ENCODE measurements at places on chromosomes 7 and 10.

DNA sequence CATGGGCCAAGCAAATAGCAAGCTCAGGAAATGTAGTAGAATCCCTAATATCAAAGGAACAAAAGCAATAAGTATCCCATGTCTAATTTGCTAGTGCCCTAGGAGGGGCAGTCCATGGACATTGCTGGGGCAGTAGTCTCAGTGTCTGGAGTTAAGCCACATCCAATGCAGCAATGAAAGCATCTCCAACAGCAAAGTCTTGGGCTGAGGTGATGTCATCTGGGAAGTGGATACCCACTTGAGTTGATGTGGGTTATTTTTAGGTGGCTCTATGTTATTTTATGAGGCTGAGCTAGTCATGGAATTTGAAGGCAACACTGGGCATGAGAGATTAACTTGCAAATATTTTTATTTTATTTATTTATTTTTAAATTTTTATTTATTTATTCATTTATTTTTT is 540.0 kb downstream of the ETV1 start:
- no peak for DNase-seq

- no peak for DNase-seq
Measured at GRCh38 chr10:31103112-31103511, 71.4 kb upstream of the ZNF438 start.

- no peak for DNase-seq
Measured at GRCh38 chr10:70430493-70431445, 10.7 kb downstream of the NODAL start.

DNA sequence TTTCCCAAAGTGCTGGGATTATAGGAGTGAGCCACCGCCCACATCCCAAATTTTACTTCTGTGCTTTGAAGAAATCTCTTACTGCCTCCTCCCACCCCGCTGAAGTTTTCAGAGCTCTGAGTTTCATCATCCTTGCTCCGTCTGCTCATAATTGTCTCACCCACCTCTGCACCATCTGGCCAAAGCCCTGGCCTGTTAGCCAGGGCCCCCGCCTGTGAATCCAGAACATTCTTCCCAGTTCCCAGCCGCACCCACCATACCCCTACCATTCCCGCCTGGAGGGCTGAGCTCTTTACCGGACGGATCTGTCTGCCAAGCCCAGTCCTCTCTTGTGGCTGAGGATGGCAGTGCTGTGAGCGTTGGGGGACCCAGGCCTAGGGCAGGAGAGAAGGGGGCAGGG is 14.5 kb downstream of the SSC4D start:
- DNase-seq, result no peak

- no peak for DNase-seq
Measured at GRCh38 chr7:47196106-47196645, 385.7 kb downstream of the TNS3 start.

GRCh38 chr10:113168584-113168983 is 218.5 kb downstream of the TCF7L2 start:
- no peak for DNase-seq

- no peak for DNase-seq
Measured at GRCh38 chr10:113003052-113003451, 53.0 kb downstream of the TCF7L2 start.

- no peak for DNase-seq
Measured at GRCh38 chr10:5526691-5527331, 2.0 kb downstream of the CALML3 start.

- DNase-seq, result no peak
Measured at GRCh38 chr7:132044247-132044646, 487.8 kb upstream of the PODXL start.

- DNase-seq, result no peak
Measured at GRCh38 chr10:89037096-89037495, 46.5 kb downstream of the FAS start.

- no peak for DNase-seq
Measured at GRCh38 chr10:130579913-130580312, 443.7 kb downstream of the GLRX3 start.

- no peak for DNase-seq
Measured at GRCh38 chr7:48298779-48299178, 127.5 kb downstream of the ABCA13 start.

DNA sequence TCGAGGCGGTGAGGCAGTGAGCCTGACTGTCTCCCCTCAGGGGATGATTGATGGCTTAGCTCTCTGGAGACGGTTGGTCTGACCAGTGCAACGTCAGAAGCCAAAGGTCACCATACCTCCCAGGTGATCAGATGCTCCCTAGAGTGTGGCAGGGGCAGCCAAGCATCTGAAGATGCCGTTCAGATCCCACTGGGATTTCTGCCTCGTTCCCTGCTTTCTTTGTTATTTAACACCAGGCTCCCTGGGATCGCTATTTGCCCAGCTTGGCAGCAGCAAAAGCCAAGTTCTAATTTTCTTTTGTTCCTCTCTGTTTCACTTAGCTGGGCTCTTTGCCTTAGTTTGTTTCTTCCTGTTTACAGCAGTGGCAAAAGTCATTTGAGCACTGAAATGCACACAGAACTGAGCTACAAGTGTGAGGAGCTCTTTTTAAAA is 53.5 kb upstream of the SVIL start:
- DNase-seq, result no peak

GRCh38 chr10:124974131-124974530 is 32.2 kb downstream of the ZRANB1 start:
- no peak for DNase-seq

DNA sequence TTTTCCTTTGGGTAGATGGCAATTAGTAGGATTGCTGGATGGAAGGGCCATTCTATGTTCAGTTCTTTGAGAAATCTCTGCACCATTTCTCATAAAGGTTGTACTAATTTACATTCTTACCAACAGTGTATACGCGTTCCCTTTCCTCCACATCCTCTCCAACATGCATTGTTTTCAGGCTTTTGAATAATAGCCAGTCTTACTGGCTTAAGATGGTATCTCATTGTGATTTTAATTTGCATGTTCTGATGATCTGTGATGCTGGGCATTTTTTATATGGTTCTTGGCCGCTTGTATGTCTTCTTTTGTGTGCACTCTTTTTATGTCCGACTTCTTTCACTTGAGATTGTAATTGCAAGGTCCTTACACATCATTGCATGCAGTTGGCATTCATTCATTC is 11.7 kb downstream of the CLIP2 start:
- no peak for DNase-seq

GRCh38 chr7:127353897-127354296 is 38.6 kb downstream of the ZNF800 start:
- no peak for DNase-seq

GRCh38 chr7:32154797-32155196 is 84.6 kb upstream of the PDE1C start:
- no peak for DNase-seq

DNA sequence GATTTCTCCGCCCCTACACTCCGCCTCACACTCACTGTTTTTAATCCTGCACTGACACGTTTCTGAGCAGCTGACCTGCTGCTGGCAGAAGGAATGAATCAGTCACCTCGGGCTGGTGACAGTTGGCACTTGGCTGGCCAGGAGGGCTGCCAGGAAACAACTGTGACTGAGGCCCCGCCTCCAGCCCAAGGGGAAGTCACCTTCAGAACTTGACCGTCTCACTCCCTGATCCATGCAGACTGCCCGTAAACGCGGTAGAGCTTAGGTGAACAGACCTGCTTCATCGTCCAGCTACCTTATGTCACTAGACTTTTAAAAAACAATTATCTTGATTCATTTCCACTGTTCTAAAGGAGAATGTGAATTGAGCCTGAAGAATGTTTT is 107.5 kb downstream of the DOCK1 start:
- DNase-seq, result no peak

DNA sequence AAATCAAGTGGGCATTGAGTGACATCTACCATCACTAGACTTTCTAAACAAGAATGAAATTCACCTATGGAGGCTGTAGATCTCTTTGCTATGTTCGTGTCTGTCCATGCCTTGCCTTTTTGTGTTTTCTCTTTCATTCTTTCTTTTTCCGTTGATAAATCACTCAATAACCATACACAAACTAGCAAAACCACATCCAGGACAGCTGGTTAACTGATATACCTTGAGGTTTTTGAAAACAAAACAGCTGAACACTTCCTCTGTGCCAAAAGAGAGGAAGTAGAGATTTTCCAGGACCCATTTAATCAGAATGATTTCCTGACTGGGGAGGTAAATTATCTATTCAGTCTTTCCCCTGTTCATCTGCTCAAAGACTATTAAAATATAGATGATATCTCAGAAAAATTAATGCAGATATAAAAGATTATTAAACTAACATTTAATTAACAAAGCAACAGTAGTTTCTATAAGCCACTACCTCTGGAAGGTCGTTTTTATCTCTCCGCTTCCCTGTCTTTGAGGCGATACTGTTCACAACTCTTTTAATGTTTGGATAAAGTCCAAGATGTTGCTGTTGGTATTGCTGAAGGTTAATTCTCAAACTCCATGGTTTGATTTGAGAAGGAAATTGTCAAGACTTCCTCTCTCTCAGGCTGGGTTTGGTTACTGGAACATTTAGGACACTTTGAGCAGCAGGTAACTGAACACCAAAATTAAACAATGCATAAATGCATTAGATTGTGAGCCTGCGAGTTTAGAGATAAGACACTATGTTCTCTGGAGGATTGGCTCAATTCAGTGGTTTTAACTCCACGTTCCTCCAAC is 24.4 kb upstream of the C10orf67 start:
- no peak for DNase-seq

GRCh38 chr10:32348297-32349198 is 1.6 kb upstream of the EPC1 start:
- no peak for DNase-seq

- DNase-seq, result no peak
Measured at GRCh38 chr10:78937800-78938694, 130.7 kb upstream of the ZMIZ1 start.

GRCh38 chr7:27916372-27916771 is 176.4 kb downstream of the TAX1BP1 start:
- DNase-seq, result no peak

GRCh38 chr7:122013065-122013464 is 131.0 kb downstream of the AASS start:
- DNase-seq, result no peak

DNA sequence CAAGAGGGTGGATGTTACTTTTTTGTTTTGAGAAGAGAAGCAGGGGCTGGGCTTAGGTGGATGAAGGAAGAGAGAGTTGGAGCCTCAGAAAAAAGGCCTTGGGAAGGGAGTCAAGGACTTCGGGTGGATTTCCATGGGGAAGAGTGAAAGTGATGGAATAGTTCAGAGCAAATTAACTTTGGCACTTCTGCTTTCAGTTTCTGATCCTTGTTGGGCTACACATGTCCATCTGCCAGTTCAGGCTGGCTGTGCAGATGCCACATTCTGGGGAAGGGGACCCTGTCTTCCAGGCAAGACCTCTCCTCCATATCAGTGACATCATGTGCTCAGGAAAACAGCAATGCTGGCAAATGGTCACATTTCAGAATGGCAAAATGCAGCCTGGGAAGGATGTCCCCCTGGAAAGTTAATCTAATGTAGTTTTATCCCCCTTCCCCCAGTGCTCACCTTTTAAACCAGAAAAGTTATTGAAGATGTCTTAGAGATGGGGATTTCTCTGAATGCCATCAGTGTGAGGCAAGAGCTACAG is 86.0 kb downstream of the WDFY4 start:
- no peak for DNase-seq

GRCh38 chr7:54615537-54615936 is 73.4 kb downstream of the VSTM2A start:
- no peak for DNase-seq

- DNase-seq, result no peak
Measured at GRCh38 chr10:85946713-85947326, 419.8 kb downstream of the GRID1 start.

GRCh38 chr10:87000491-87000890 is 19.6 kb upstream of the FAM25A start:
- no peak for DNase-seq

- no peak for DNase-seq
Measured at GRCh38 chr10:99396471-99396870, 34.0 kb downstream of the GOT1 start.

DNA sequence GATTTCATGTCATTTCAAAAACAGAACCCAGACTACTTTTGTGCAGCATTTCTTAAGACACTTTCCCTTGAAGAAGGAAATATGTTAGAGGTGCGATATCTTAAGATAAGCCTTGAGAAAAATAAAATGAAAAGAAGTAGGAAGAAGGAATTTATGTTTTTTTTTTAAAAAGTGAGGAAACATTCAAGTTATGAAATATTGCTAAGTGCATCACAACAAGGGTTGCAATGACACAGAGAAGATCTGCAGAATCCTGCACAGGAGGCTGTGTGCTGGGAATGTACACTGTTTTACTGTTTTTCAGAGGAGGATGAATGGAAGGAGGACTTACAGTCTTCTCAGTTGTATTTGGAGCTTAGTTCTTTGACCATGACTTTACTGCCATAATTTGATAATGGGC is 79.8 kb upstream of the NME8 start:
- no peak for DNase-seq

GRCh38 chr7:41425926-41426325 is 277.0 kb downstream of the INHBA start:
- no peak for DNase-seq

DNA sequence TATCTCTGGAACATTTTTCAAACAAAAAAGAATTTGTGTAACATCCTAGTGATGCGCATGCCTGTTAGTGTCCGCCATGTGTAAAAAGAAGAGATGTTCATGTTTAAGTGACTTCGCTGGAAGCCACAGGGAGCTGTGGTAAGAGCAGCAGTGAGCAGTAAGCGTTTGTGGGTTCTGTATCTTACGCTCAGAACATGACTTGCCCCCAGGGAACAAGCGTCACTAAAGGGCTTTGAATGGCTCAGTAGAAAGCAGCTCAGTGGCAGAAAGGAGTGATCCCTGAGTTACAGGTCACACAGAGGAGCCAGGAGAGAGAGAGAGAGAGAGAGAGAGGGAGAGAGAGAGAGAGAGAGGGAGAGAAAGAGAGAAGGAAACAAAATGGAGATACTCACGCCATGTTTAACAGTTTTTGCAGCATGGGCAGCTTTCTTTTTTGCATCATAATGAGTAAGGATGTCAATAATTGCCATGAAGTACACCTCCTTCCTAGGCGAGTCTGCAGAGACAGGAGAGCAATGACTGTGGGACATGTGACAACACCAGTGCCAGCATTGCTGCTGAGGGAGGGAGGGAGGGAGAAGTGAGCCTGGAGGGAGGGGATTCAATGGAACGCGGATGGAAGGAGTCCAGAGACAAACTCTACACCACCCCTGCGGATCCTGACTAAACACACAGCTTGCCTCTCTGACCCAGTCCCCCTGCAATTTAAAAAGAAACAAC is 174.6 kb downstream of the PIP4K2A start:
- no peak for DNase-seq

GRCh38 chr7:77714195-77714594 is 17.9 kb downstream of the RSBN1L start:
- DNase-seq, result no peak

DNA sequence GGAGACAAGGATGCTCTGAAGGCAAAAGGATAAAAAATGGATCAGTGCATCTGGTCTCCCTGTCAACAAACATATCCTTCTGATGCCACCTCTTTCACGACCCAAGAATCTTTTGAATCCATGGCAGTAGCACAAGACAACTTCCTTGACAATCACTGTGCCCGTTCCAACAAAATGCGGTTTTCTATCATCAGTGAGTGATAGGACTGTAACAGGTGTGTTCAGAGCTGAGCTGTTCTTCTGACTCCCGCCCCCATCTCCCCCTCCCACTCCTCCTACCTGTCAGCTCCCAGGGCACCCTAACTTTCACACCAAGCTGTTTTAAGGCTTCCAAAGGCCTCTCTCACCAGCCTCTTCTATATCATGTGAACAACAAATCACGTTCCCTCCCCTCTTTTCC is 74.8 kb downstream of the PARD3 start:
- DNase-seq, result no peak

GRCh38 chr7:83640731-83641537 is 8.0 kb downstream of the SEMA3E start:
- no peak for DNase-seq

GRCh38 chr10:84095811-84096497 is 43.4 kb upstream of the GHITM start:
- no peak for DNase-seq

Measured in T-helper 2 cell (primary cell).